Retina (tissue), 1 donor: ENCODE measurements at places on chromosomes 5 and 9.

DNA sequence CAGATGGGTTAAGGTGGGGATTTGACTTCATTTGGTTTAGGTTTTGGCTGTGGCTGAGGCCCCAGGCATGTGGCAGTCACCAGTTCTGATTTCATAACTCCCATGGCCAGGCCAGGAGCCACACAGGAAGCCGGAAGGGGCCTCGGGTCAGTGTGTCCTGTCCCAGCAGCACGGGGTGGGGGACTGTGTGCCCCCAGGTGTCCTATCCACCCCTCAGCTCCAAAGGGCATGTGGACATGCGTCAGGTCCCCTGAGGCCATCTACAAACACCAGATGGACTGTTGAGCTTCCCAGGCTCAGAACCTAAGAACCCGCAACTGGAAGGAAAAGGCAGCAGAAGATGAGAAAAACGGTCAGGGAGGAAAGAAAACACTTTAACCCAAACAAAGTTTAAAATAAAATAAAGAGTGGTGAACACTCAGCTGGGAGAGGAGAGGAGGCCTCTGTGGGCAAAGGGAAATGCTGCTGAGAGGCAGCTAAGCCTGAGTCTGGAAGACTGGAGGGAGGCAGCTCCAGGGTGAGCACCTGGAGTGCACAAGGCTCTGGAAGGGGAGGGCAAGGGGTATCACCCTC, 260.8 kb downstream of the AUH start:
- no peak for DNase-seq

DNA sequence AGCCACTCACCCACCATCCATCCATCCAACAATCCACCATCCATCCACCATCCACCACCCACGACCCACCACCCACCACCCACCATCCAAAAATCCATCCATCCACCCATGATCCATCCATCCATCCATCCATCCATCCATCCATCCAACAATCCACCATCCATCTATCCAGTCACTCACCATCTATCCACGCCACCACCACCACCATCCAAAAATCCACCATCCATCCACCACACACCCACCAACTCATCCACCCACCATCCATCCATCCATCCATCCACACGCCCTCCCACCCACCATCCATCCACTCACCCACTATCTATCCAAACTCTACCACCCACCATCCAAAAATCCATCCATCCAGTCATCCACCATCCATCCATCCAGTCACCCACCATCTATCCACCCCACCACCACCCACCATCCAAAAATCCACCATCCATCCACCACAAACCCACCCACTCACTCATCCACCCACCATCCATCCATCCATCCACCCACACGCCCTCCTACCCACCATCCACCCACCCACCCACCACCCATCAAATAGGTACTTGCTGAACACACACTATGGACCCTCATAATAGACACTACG, 9.0 kb downstream of the DPH7 start:
- no peak for DNase-seq

DNA sequence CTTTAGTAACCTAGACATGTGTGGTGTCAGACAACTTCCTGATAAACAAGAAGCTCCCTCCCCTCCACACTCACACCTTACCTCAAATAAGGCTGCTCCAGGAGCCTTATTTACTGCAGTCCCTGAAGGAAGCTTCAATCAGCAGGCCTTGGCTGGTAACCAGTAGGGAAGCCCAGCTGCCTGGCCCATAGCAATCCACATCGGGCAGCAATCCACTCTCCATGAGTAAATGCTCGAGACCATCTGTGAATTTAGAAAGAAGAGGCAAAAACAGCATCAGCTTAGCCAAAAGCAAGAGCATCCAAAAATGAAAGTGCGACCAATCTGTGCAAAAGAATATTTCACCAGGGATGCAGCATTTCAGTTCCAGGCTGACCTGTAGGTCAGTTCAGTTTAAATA, 213.3 kb upstream of the TUSC1 start:
- no peak for DNase-seq

DNA sequence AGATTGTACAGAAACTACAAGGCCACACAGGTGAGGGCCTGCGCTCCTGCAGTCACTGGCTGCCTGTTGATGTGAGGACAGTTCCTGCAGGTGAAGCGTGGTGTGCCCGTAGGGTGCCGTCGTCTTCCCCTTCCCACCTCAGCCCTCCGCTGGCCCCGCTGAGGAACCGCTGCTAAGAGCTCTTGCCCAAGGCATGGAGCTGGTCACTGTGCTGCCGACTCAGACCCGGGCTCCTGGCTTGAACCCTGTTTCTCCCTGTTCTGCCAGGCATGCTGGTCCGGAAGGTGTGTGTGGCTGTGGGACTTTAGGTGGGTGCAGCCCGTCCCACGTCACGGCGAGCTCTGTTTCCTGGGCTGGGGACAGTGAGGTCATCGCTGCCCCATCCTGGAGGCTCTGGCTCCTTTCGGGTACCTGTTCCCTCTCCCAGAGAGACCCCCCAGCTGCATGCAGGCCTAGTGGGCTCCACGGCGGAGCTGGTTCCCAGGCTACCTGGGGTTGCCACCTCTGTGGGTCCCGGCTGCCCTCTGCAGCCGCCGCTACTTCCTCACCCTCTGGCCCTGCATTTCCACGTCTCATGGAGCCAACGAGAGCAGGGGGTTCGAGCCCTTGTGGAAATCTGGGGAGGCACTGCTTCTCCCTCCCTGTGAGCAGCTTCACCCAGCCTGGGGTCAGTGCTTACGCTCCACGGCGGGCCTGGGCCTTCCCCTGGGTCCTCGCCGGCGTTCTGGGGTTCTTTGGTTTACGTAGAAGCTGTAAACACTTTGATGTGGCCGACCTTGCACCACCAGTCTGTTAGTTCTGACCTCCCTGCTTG, 7.6 kb downstream of the RNU6ATAC start:
- no peak for DNase-seq
